GM12878 (cell line): ENCODE measurements at places on chromosomes 7 and 10. TPM values are rescaled to one million over a fixed set of nuclear protein-coding genes. Genes with fewer than 3 reads are reported as not detected.

The SKIDA1 gene
- 0.63 TPM in 1 of 2 replicates, not detected in the other for polyA plus RNA-seq

The RAB11FIP2 gene
- polyA plus RNA-seq = 1.4 and 1.8 TPM in 2 replicates

The SEPTIN14 gene
- polyA plus RNA-seq = not detected in 2 replicates

The OR6V1 gene
- polyA plus RNA-seq = not detected in 2 replicates

The BHLHA15 gene
- polyA plus RNA-seq = 2.0 and 3.4 TPM in 2 replicates

The ASB15 gene
- not detected in 2 replicates for polyA plus RNA-seq

The SPAM1 gene
- not detected in 2 replicates for polyA plus RNA-seq

The TUBB8 gene
- not detected in 2 replicates for polyA plus RNA-seq

The CAV1 gene
- polyA plus RNA-seq = 3.3 and 3.8 TPM in 2 replicates

The GJC3 gene
- 0.11 TPM in 1 of 2 replicates, not detected in the other for polyA plus RNA-seq

The MBL2 gene
- not detected in 2 replicates for polyA plus RNA-seq

The FRA10AC1 gene
- 9.8 and 10.5 TPM in 2 replicates for polyA plus RNA-seq

The PNLIP gene
- not detected in 2 replicates for polyA plus RNA-seq

The AKR1C1 gene
- not detected in 2 replicates for polyA plus RNA-seq

The DYNC1I1 gene
- polyA plus RNA-seq = 0.17 and 0.19 TPM in 2 replicates

The RBP4 gene
- polyA plus RNA-seq = not detected in 2 replicates

The GPRIN2 gene
- not detected in 2 replicates for polyA plus RNA-seq

The MCM10 gene
- polyA plus RNA-seq = 30.9 and 35.2 TPM in 2 replicates

The MYL10 gene
- polyA plus RNA-seq = not detected in 2 replicates

The AOAH gene
- 0.32 and 0.89 TPM in 2 replicates for polyA plus RNA-seq

The CYP2C18 gene
- polyA plus RNA-seq = 0.08 TPM in 1 of 2 replicates, not detected in the other

The TMEM196 gene
- not detected in 2 replicates for polyA plus RNA-seq

The SPDYE11 gene
- polyA plus RNA-seq = 0.94 and 1.8 TPM in 2 replicates

The PHYHIPL gene
- polyA plus RNA-seq = not detected in 2 replicates

The RAPGEF5 gene
- 0.52 and 0.88 TPM in 2 replicates for polyA plus RNA-seq

The SPDYE9 gene
- polyA plus RNA-seq = 0.86 and 1.7 TPM in 2 replicates

The CEP41 gene
- polyA plus RNA-seq = 43.0 and 45.3 TPM in 2 replicates

The IKZF1 gene
- 86.2 and 95.3 TPM in 2 replicates for polyA plus RNA-seq

The ANKRD16 gene
- polyA plus RNA-seq = 0.56 and 0.57 TPM in 2 replicates

The INMT gene
- not detected in 2 replicates for polyA plus RNA-seq

The TEX47 gene
- not detected in 2 replicates for polyA plus RNA-seq

The ASIC3 gene
- 0.24 and 0.28 TPM in 2 replicates for polyA plus RNA-seq

The OPALIN gene
- polyA plus RNA-seq = not detected in 2 replicates

The CYP2C19 gene
- not detected in 2 replicates for polyA plus RNA-seq

The VWA2 gene
- not detected in 2 replicates for polyA plus RNA-seq

The NRP1 gene
- 0.28 and 0.39 TPM in 2 replicates for polyA plus RNA-seq

The CPA2 gene
- not detected in 2 replicates for polyA plus RNA-seq

The OR2A1 gene
- polyA plus RNA-seq = 0.08 and 0.24 TPM in 2 replicates

The TNKS2 gene
- polyA plus RNA-seq = 1.5 and 6.6 TPM in 2 replicates

The NACAD gene
- polyA plus RNA-seq = not detected in 2 replicates

The WEE2 gene
- not detected in 2 replicates for polyA plus RNA-seq

The LEP gene
- polyA plus RNA-seq = not detected in 2 replicates

The CRHR2 gene
- polyA plus RNA-seq = not detected in 2 replicates

The SDK1 gene
- polyA plus RNA-seq = not detected in 2 replicates

The MRLN gene
- not detected in 2 replicates for polyA plus RNA-seq

The DLX6 gene
- polyA plus RNA-seq = not detected in 2 replicates

The PNLIPRP1 gene
- polyA plus RNA-seq = not detected in 2 replicates

The BCAP29 gene
- 48.5 and 51.8 TPM in 2 replicates for polyA plus RNA-seq

The ANKRD30A gene
- polyA plus RNA-seq = 1.6 and 2.1 TPM in 2 replicates

The RBM17 gene
- polyA plus RNA-seq = 177 and 184 TPM in 2 replicates

The C7orf57 gene
- not detected in 2 replicates for polyA plus RNA-seq

The VSIR gene
- 8.6 and 9.2 TPM in 2 replicates for polyA plus RNA-seq

The MGAM2 gene
- polyA plus RNA-seq = not detected in 2 replicates

The CCDC172 gene
- polyA plus RNA-seq = not detected in 2 replicates

The PLXNA4 gene
- not detected in 2 replicates for polyA plus RNA-seq

The IGF2BP3 gene
- polyA plus RNA-seq = 10.7 and 16.0 TPM in 2 replicates

The SH3PXD2A gene
- 3.2 and 3.7 TPM in 2 replicates for polyA plus RNA-seq
